ENCODE measurements at places on chromosomes 1 and 21. TPM values are rescaled to one million over a fixed set of nuclear protein-coding genes. Genes with fewer than 3 reads are reported as not detected.

IGFN1 gene
- 48.4 TPM for polyA plus RNA-seq

CADM3 gene
- 1.0 TPM for polyA plus RNA-seq

LRRC38 gene
- polyA plus RNA-seq, result not detected

- DNase-seq, result no peak
These were observed 215.4 kb downstream of the OMA1 start for GRCh38 chr1:58331156-58331555.

- DNase-seq, result peak; percentile 43
These were observed 4.1 kb upstream of the GRIK3 start for GRCh38 chr1:37038227-37039093.

DNA sequence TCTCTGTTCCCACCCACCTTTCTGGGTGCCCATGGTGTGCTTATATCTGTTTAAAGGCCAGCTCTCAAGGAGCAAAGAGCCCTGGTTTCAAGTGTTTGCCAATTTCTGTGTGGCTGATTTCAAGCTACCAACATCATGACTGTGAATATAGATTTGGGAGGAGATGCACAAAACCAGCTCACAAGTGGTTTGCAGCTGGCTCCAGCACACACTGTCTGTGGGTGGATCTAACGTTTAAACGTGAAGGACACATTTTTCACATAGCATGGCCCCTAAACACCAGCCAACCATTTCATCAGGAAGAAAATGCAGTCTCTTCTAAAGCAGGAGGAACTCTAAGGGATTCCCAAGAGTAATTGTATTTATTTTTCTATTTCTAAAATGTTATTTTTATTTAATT, 65.2 kb downstream of the FCRL5 start:
- no peak for DNase-seq

All from pancreas (tissue), 10 donors.